Neural cell (in vitro differentiated cells): ENCODE measurements at places on chromosomes 2 and 18. TPM values are rescaled to one million over a fixed set of nuclear protein-coding genes. Genes with fewer than 3 reads are reported as not detected.

The REG1B gene
- not detected in 2 replicates for polyA plus RNA-seq

The FAHD2B gene
- polyA plus RNA-seq = 17.3 and 23.8 TPM in 2 replicates

The MARCO gene
- not detected in 2 replicates for polyA plus RNA-seq

The FAM136A gene
- polyA plus RNA-seq = 56.1 and 59.9 TPM in 2 replicates

The CDH19 gene
- 0.11 and 0.28 TPM in 2 replicates for polyA plus RNA-seq

The GPR155 gene
- polyA plus RNA-seq = 5.7 TPM in 2 replicates

The UPP2 gene
- 0.12 and 0.16 TPM in 2 replicates for polyA plus RNA-seq

The EVX2 gene
- not detected in 2 replicates for polyA plus RNA-seq

The FOXD4L1 gene
- polyA plus RNA-seq = 0.82 and 1.6 TPM in 2 replicates

The WDR43 gene
- polyA plus RNA-seq = 19.6 and 24.4 TPM in 2 replicates

The ASXL2 gene
- 2.9 and 3.2 TPM in 2 replicates for polyA plus RNA-seq

The HK2 gene
- polyA plus RNA-seq = 0.47 and 0.90 TPM in 2 replicates

The SP9 gene
- polyA plus RNA-seq = 1.6 and 2.5 TPM in 2 replicates

The CAPN14 gene
- polyA plus RNA-seq = 2.1 and 3.0 TPM in 2 replicates

The NRBP1 gene
- polyA plus RNA-seq = 115 and 161 TPM in 2 replicates

The CENPA gene
- polyA plus RNA-seq = 0.54 and 2.1 TPM in 2 replicates

The TMEM163 gene
- 3.1 and 3.5 TPM in 2 replicates for polyA plus RNA-seq

The AQP12B gene
- polyA plus RNA-seq = not detected in 2 replicates
